ENCODE measurements at places on chromosomes 2 and 18. TPM values are rescaled to one million over a fixed set of nuclear protein-coding genes. Genes with fewer than 3 reads are reported as not detected.

CAPN14 gene
- total RNA-seq = 0.24 TPM

- no peak overlapping the region for H3K27ac ChIP-seq
- H3K4me1 ChIP-seq = no peaks in the 10 kb centered on the region
- no peak for DNase-seq
- H3K27me3 ChIP-seq = peaks cover 40% of the 10 kb centered on the region
- no peak overlapping the region for H3K4me3 ChIP-seq
Observed at GRCh38 chr2:195945056-195945455, 123.6 kb downstream of the DNAH7 start.

DNA sequence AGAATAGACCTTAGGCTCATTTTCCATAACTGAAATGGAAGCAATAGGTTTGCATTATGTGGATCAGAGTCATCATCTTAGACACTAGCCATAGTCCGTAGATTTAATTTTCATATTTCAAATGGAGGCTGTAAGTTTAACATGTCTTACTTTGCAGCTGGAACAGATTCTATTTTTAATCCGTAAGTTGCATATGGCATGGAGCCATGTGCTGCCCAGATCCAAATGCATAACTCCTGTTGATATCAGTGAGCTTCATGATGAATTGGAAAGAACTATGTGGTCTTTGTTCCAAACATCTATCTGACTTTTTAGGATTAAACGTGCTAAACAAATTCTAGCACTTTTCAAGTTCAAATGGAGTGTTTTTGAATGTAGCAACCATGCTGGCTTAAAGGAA is 43.4 kb downstream of the MEIS1 start:
- H3K4me1 ChIP-seq = no peaks in the 10 kb centered on the region
- H3K27ac ChIP-seq = no peak overlapping the region
- DNase-seq = no peak

FIGN gene
- 37.7 TPM for total RNA-seq

GRCh38 chr2:65464604-65465003 is 32.2 kb upstream of the SPRED2 start:
- no peaks in the 10 kb centered on the region for H3K27me3 ChIP-seq
- peaks cover 2% of the 10 kb centered on the region for H3K4me1 ChIP-seq
- H3K27ac ChIP-seq = no peak overlapping the region
- no peaks in the 10 kb centered on the region for H3K36me3 ChIP-seq

DNA sequence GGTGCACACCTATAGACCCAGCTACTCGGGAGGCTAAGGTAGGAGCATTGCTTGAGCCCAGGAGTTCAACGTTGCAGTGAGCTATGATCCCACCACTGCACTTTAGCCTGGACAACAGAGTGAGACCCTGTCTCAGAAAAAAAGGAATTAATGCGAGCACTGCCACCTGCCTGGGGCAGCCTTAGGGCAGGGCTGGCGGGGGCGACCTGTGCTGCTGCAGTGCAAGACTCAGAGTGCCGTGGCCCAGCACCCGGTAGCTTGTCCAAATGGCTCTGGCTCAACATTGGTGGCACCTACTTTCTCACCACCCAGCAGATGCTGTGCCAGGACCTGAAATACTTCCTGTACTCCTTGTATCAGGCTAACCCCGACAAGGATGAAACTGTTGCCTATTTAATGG is 30.2 kb downstream of the STK25 start:
- H3K36me3 ChIP-seq = peaks cover 17% of the 10 kb centered on the region
- no peaks in the 10 kb centered on the region for H3K4me1 ChIP-seq
- H3K27ac ChIP-seq = no peak overlapping the region
- no peaks in the 10 kb centered on the region for H3K27me3 ChIP-seq

- peaks cover 2% of the 10 kb centered on the region for H3K36me3 ChIP-seq
- H3K4me1 ChIP-seq = peaks cover 50% of the 10 kb centered on the region
- no peaks in the 10 kb centered on the region for H3K27me3 ChIP-seq
- H3K27ac ChIP-seq = no peak overlapping the region
Observed at GRCh38 chr2:177394594-177394973, 2.0 kb downstream of the AGPS start.

GRCh38 chr2:76953733-76954347 is 568.3 kb downstream of the LRRTM4 start:
- no peaks in the 10 kb centered on the region for H3K36me3 ChIP-seq
- DNase-seq = no peak
- no peaks in the 10 kb centered on the region for H3K27me3 ChIP-seq
- no peaks in the 10 kb centered on the region for H3K4me1 ChIP-seq
- no peak overlapping the region for H3K27ac ChIP-seq

- H3K36me3 ChIP-seq = peaks cover 5% of the 10 kb centered on the region
- no peak overlapping the region for H3K4me3 ChIP-seq
- no peak overlapping the region for H3K27ac ChIP-seq
- DNase-seq = no peak
Observed at GRCh38 chr2:238280083-238280825, 8.2 kb downstream of the PER2 start.

DNA sequence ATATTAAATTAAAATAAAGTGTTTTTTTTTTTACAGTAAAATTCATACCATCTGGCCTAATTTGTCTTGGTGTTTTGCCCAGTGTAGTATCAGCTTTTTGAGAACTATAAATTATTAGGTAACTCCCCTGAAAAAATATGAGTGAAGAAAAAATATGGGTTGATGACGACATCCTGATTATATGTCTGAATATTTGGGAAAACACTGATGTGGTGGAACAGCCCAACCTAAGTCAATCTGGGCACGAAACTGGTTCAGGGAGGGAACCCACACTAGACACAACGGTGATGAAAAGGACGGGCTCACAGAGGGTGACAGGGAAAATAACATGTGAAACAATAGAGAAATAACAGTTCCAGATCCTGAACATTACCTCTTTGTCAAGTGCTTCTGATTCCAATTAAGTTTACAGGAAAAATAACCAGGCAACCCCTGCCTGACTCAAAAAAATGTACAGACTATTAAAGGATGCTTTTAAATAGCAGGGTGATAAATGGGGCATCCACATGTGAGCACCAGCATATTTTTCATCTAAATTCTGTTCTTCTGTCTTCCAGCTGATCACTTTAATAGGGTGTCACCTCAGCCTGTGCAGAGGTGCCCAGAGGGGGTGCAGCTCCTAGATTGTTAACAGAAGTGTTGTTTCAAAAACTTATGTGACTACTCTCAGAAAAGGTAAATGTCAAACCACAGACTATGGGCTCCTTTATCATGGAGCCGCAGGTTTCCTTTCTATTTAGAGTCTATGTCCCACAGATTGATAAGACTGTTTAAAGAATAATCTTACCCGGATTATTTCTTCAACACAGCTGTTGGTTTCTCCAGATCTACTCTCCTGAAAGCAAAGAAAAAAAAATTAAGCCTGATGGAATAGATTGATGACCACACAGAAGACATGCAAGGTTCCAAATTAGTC is 305.4 kb downstream of the AFF3 start:
- peaks cover 59% of the 10 kb centered on the region for H3K36me3 ChIP-seq
- no peak for DNase-seq
- peaks cover 49% of the 10 kb centered on the region for H3K4me1 ChIP-seq
- no peak overlapping the region for H3K4me3 ChIP-seq
- peak overlapping the region; percentile 84 for H3K27ac ChIP-seq

DNA sequence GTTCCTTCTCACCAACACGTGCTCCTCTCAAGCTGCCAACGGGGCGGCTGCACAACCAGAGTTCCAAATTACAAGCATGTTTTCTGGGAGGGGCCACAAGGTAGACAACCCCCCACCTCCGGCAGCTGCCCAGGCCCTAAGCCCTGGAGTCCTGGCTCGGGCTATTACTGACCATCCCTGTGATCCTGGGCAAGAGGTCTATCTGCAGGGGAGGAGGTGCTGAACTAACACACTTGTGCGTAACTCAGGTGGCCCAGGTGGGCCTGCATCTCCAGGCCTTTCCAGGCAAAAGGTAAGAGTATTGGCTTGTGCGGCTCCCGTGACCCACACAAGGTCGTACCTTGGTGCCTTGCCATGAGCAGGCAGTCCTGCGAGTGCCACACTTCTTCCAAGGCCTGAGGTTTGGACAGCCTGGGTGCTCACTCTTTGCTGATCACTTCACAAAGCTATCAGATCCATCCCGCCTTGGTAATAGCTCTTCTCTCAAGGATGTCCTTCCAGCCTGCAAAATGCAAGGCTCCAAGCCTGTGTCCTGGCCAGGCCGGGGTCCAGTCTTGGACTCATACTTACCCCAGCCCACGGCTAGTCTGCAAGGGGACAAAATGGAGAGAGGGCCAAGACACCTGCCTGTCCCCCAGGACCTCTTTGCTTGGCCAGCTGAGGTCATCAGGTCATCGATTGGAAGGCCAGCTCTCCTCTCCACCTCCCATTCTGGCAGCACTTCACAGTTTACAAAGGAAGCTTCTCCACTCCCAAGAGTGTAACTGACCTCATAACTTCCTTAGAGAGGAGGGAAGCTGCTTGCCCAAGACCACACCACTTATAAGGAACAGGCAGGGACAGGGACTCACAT is 33.9 kb downstream of the ADRA2B start:
- H3K27me3 ChIP-seq = peaks cover 56% of the 10 kb centered on the region
- H3K27ac ChIP-seq = no peak overlapping the region
- H3K4me1 ChIP-seq = no peaks in the 10 kb centered on the region
- no peak overlapping the region for H3K4me3 ChIP-seq
- H3K36me3 ChIP-seq = no peaks in the 10 kb centered on the region

- no peaks in the 10 kb centered on the region for H3K36me3 ChIP-seq
- H3K27me3 ChIP-seq = no peaks in the 10 kb centered on the region
Observed at GRCh38 chr18:79400091-79400590, 4.4 kb downstream of the NFATC1 start.

AMER3 gene
- not detected for total RNA-seq

- H3K4me3 ChIP-seq = no peak overlapping the region
- no peak for DNase-seq
- no peaks in the 10 kb centered on the region for H3K27me3 ChIP-seq
- H3K4me1 ChIP-seq = no peaks in the 10 kb centered on the region
- no peak overlapping the region for H3K27ac ChIP-seq
- no peaks in the 10 kb centered on the region for H3K36me3 ChIP-seq
Observed at GRCh38 chr18:54558609-54559585, 32.1 kb upstream of the DYNAP start.

ALPP gene
- not detected for total RNA-seq

SERPINB4 gene
- total RNA-seq = not detected

- no peak overlapping the region for H3K4me3 ChIP-seq
- H3K4me1 ChIP-seq = no peaks in the 10 kb centered on the region
- no peak overlapping the region for H3K27ac ChIP-seq
- H3K36me3 ChIP-seq = peaks cover 14% of the 10 kb centered on the region
- DNase-seq = no peak
Observed at GRCh38 chr2:69003731-69004130, 9.2 kb upstream of the ANTXR1 start.

- DNase-seq = no peak
- no peaks in the 10 kb centered on the region for H3K36me3 ChIP-seq
- peaks cover 13% of the 10 kb centered on the region for H3K4me1 ChIP-seq
- H3K27me3 ChIP-seq = peaks cover 44% of the 10 kb centered on the region
- no peak overlapping the region for H3K4me3 ChIP-seq
Observed at GRCh38 chr2:170237572-170238120, 59.7 kb downstream of the MYO3B start.

GRCh38 chr2:129929321-129930290 is 49.9 kb upstream of the RAB6C start:
- no peak overlapping the region for H3K4me3 ChIP-seq
- H3K27me3 ChIP-seq = no peaks in the 10 kb centered on the region
- no peaks in the 10 kb centered on the region for H3K36me3 ChIP-seq
- no peak overlapping the region for H3K27ac ChIP-seq

DNA sequence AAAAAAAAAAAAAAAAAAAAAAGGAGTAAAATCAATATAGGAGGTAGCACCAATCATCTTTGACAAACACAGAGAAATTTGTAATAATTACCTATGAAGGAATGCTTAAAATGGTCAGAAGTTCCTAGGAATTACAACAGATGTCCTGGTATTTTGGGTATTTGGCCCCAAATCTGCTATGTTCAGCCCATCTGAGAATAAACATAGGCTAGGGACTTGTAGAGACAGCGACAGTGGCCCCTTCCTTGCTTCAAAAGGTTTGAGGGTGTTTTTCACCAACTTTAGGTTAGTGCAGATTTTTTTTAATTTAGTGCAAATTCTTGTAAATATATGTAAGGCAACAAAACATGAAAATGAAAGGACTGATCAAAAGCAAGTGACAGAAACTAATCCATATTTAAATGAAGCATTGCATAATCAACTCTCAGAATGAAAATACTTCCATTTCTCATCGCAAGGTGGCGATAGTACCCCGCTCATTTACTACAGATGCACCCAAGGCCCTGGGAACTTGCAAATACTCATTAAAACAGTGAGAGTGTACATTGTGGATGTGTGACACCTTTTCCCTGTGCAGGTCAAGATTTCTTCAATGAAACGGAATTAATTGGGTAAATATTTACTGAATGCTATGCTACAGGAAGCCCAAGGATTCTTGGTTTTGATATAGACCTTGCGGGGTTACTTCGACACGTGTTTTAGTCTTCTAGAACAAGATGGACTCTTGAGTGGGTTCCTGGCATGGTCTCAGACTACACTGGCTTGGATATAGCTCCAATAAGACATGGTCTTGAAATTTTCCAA is 44.6 kb downstream of the FAM124B start:
- H3K36me3 ChIP-seq = no peaks in the 10 kb centered on the region
- H3K27ac ChIP-seq = no peak overlapping the region
- peaks cover 27% of the 10 kb centered on the region for H3K27me3 ChIP-seq
- DNase-seq = no peak
- peaks cover 5% of the 10 kb centered on the region for H3K4me1 ChIP-seq
- no peak overlapping the region for H3K4me3 ChIP-seq

GRCh38 chr2:199458009-199458805 is 468 bp upstream of the SATB2 start:
- DNase-seq = no peak
- H3K27me3 ChIP-seq = peaks cover 29% of the 10 kb centered on the region
- peaks cover 34% of the 10 kb centered on the region for H3K4me1 ChIP-seq
- peak overlapping the region; percentile 83 for H3K4me3 ChIP-seq

MSGN1 gene
- total RNA-seq = not detected

- no peaks in the 10 kb centered on the region for H3K4me1 ChIP-seq
- H3K27ac ChIP-seq = no peak overlapping the region
- H3K4me3 ChIP-seq = no peak overlapping the region
- H3K36me3 ChIP-seq = no peaks in the 10 kb centered on the region
- H3K27me3 ChIP-seq = peaks cover 13% of the 10 kb centered on the region
- DNase-seq = no peak
Observed at GRCh38 chr2:75098856-75099255, 100.5 kb downstream of the TACR1 start.

CCDC74B gene
- 1.7 TPM for total RNA-seq

DNA sequence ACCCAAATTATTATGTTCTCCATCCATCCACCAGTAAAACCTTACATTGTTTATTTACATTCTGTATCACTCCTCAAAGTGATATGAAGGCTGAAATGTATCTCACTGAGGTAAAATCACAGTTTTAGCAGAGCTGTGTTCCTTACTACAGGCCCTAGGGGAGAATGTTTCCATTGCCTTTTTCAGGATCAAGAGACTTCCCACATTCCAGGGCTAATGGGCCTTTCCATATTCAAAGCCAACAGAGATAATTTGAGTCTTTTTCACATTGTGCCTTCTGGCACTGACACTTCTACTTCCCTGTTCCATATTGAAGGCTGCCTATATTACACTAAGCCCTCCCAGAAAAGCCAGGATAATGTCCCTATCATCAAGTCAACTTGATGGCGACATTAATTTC is 20.0 kb downstream of the NETO1 start:
- H3K27ac ChIP-seq = no peak overlapping the region
- H3K27me3 ChIP-seq = no peaks in the 10 kb centered on the region
- H3K36me3 ChIP-seq = no peaks in the 10 kb centered on the region
- no peak for DNase-seq
- no peaks in the 10 kb centered on the region for H3K4me1 ChIP-seq
- H3K4me3 ChIP-seq = no peak overlapping the region

- no peak overlapping the region for H3K27ac ChIP-seq
- H3K4me3 ChIP-seq = no peak overlapping the region
- DNase-seq = no peak
- H3K36me3 ChIP-seq = no peaks in the 10 kb centered on the region
Observed at GRCh38 chr2:26491563-26492167, 13.7 kb upstream of the OTOF start.
